ENCODE measurements at places on chromosomes 7 and 10.

GRCh38 chr10:94292434-94293090 is 70.2 kb downstream of the NOC3L start:
- no peak for DNase-seq

GRCh38 chr10:52906046-52906445 is 133.5 kb upstream of the MBL2 start:
- no peak for DNase-seq

DNA sequence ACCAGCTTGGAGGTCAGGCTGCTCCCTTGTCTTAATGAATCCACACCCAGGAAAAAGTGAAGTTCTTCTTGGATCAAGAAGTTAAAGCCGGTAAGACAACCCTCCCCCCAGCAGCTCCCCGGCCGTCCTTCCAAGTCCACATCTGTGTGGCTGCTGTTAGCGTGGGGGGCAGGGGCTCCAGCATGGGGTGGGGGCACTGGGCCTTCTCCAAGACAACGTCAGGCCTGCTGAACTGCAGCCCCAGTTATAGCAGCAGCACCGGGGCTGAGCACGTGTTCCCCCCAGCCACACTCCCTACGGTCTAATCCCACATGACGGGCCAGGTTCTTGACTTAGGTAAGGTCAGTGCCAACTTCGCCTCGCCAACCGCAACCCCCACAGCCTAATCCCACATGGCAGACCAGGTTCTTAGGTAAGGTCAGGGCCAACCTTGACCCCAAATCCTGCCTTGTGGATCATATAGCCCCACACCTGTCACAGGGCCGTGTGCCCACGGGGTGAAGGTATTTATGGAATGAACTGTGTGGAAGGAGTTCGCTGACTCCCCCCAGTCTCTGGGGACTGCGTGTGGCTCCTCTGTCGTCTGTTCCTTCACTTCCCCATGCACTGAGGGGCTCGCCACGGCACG is 30.4 kb upstream of the EN2 start:
- DNase-seq, result no peak

DNA sequence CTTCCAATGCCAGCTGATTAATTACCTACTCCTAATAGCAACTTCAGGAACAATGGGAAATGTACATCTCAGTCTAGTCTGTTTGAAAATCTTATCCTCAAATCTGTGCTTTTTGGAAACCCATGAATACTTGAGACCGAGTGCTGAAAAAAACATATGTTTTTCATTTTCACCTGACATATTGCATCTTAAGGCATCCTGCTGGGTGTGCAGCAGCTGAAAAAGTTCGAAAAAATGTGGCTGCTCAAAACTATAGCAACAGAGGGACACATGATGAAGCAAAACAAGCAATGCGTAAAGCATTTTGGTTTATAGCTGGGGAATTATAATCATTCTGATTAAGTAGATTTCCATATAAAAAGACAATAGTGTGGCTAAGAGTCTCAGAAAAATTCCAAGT is 218.0 kb downstream of the CREB5 start:
- DNase-seq, result no peak

DNA sequence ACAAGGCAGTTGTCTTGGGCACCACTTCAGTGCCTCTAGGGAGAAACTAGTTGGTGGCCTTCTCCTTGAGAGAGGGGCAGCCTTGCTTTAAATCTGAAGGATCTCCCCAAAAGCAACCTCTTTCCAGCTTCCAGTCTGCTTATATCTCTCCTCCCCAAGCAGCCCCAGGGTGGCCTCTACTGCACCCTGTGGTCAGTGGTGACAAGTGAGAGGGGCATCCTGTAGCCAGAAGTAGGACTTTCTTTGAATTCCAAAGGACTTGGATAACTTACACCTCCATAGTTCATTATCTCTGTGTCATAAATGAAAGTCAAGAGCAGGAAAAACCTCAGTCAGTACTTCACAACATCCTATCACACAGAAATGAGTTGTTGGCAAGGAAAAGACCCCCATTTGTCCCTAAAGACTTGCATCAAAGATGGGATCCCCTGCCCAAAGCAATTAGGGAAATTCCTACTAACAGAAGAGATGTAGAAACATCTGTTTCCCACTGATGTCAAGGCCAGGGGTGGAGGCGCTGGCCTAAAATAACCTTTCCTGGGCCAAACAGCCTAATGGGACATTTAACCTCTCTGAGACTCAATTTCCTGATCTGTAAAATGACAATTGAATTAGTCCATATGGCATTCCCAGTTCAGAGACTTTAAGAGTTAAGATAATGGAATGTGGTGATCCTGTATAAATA is 44.0 kb upstream of the ANKRD1 start:
- DNase-seq, result no peak

GRCh38 chr7:76273503-76273902 is 29.0 kb upstream of the HSPB1 start:
- no peak for DNase-seq
